ENCODE measurements at places on chromosomes 13 and 19.

- no peak for DNase-seq
Observed at GRCh38 chr13:64917566-64917965, 2312.6 kb downstream of the PCDH9 start.

GRCh38 chr19:33301900-33302174 lies 497 bp downstream of the CEBPA start:
- DNase-seq: no peak

DNA sequence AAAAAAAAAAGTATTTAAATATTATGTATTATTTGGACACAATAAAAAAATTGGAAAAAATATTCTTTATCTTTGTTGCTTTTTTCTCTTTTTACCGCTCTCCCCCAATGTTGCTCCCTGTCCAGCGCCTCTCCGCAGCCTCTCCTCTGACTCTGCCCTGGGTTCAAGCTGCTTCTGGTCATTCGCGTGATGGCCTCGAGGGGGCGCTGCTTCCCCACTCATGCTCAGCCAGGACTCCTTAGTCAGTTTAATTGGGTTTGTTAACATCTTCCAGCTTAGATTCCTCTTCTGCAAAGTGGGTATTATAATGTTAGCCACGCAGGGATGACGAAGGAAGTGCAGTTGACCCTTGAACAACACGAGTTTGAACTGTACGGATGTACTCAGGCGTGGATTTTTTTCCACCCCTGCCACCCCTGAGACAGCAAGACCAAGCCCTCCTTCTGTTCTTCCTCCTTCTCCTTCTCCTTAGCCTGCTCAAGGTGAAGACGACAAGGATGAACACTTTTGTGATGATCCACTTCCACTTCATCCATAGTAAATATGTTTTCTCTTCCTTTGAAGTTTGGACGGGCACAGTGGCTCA lies 4.9 kb upstream of the NWD1 start:
- DNase-seq: peak; percentile 13

DNA sequence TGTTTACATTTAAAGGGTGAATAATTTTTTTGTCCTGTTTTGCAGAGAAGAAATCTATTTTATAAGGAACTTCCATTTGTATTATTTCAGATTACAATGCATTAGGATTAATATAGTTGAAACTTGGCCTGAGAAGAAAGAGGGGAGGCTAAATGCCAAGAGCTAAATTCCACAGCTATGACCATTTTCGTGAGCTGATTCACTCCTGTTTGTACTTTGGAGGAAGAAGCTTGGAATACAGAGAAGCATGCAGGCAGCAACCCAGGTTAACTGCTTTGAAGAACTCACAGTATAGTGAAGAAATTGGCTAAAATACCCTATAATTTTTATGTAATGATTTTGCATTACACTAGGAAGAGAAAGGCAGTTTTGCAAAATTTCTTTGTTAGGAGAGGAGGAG lies 309.4 kb upstream of the KLF12 start:
- no peak for DNase-seq

DNA sequence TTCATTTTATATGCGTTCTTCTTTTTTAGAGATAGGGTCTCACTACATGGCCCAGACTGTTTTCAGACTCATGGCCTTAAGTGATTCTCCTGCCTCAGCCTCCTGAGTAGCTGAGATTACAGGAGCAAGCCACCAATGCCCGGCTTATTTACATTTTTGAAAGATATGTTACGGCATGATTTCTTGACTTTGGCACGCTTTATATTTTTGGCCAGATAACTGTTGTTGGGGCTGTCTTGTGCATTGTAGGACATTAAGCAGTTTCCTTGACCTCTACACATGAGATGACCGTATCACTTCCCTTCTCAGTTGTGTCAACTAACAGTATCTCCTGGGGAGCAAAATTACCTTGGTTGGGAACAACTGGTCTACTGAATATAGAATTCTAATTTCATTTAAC lies 28.9 kb upstream of the CLDN10 start:
- no peak for DNase-seq

GRCh38 chr13:22432690-22433089 lies 748.1 kb upstream of the SGCG start:
- no peak for DNase-seq

GRCh38 chr19:34471906-34472700 lies 9.5 kb upstream of the WTIP start:
- DNase-seq: no peak
